ENCODE measurements at places on chromosomes 7 and 10. TPM values are rescaled to one million over a fixed set of nuclear protein-coding genes. Genes with fewer than 3 reads are reported as not detected.

Gene CRYGN
- not detected for total RNA-seq

Gene EBLN1
- not detected for total RNA-seq

Gene POLR3A
- total RNA-seq, result 21.2 TPM

Gene OR2A42
- total RNA-seq, result not detected

Gene RAB18
- 75.3 TPM for total RNA-seq

Gene CRPPA
- total RNA-seq, result 1.0 TPM

Gene SFTPA1
- total RNA-seq, result not detected

Gene TLL2
- 0.59 TPM for total RNA-seq

Gene NRCAM
- total RNA-seq, result 48.6 TPM

Gene CALCR
- not detected for total RNA-seq

Measured in mammary epithelial cell (primary cell).